ENCODE measurements at places on chromosomes 12 and 14.
A peak's percentile ranks its signal among the peaks of the same experiment; 100 is the strongest.

GRCh38 chr14:52067873-52068614, 815 bp downstream of the NID2 start:
- no peak for DNase-seq

- DNase-seq, result no peak
These were observed 358.6 kb downstream of the DUSP6 start for GRCh38 chr12:88993651-88994050.

DNA sequence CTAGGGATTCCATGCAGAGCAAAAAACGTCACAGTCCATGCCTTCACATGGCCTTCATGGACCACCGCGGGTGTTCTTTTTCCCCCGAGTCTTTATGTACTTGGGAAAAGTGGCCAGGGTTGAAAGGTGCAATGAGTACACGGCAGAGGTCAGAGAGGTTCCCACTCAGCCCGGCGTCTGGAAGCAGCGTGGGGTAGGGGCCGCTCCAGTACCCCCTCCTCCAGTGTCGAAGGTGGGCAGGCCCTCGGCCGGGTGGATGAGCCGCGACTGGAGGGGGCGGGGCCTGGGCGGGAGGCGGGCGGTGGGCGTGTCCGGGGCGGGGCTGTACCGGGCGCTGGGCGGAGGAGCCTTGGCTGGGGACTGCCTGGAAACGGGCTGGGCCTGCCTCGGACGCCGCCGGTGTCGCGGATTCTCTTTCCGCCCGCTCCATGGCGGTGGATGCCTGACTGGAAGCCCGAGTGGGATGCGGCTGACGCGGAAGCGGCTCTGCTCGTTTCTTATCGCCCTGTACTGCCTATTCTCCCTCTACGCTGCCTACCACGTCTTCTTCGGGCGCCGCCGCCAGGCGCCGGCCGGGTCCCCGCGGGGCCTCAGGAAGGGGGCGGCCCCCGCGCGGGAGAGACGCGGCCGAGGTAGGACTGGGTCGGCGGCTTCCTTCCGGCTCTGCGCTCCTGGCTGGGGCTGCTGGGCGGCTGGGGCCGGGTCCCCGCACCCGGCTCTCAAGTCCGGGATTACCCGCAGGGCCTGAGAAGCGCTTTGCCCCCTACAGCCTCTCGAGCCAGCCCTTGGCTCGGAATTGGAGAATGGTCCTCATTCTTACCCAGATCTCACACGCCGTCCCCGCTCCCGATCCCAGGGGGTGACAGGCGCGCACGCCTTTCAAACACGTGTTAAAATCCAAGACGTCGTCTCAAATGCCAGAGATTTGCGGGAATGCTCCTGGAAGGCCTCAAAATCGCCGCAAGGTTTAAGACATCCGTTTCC, at the start of gene RXYLT1:
TSS of gene RXYLT1 (plus strand) at position 412 of the 984 bp plus-strand sequence. CDS start at position 464, 52 bp downstream.
- DNase-seq, result peak; percentile 58

GRCh38 chr14:61329478-61330051, 8.2 kb downstream of the PRKCH start:
- no peak for DNase-seq

DNA sequence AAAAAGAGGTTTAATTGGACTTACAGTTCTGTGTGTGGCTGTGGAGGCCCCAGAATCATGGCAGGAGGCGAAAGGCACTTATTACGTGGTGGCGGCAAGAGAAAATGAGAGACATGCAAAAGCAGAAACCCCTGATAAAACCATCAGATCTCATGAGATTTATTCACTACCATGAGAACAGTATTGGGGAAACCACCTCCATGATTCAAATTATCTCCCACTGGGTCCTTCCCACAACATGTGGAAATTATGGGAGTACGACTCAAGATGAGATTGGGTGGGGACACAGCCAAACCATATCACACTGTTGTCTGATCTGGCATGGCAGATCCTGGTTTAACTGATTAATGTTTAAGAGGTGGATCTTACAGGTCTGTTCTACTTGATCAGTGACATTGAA, 5.6 kb downstream of the DDX47 start:
- no peak for DNase-seq

DNA sequence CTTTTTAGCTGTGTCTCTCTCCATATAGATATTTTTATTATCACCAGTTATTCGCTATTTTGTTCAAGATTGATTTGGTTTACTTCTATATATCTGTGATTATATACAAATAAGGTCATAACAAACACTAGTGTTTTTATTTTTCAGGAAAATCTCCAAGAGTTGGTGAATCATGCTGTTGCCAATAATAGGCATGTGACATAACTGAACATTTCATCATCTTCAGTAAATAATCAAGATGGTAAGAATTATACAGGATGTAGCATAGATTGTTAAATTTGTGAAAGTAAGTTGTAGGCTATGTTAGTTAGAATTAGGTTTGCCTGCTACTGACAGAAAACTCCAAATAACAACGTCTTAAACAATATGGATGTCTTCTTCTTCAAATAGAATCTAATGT, 240.9 kb upstream of the PDE3A start:
- DNase-seq, result no peak

GRCh38 chr14:106372870-106373652, 846.7 kb downstream of the TMEM121 start:
- peak; percentile 59 for DNase-seq

DNA sequence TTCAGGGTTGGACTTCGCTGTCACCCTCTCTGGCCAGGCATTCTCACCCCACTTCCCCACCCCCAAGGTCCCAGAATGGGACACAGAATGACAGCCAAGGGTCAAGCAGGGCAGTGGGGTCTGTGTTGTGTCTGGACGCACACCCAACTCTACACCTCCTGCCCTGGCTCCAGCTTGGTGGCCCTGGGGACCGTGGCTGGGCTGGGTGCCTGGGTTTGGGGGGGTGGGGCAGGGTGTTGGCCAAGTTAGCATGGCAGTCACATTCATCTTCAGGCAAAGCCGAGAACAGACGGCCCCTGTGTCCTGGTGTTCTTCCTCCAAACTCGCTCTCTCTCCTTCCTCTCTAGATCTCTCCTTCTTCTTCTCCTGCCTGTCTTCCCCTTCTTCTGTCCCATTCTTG, 5.6 kb downstream of the LRP1 start:
- no peak for DNase-seq

DNA sequence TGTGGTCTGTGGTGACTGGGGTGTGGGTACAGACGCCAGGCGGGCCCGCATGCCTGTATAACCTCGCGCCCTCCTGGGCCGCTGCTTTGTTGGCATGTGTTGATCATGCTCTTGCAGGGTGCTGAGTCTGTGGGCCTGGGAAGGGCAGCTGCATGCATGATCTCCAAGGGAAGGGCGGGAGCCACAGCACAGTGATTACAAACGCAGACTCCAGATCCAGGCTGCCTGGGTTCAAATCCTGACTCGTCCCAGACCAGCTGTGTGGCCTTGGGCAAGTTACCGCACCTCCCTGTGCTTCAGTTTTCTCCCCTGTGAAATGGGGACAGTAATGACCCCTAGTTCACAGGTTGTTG, 24.0 kb downstream of the ADGRD1 start:
- no peak for DNase-seq

GRCh38 chr14:73771848-73772638, 57.9 kb upstream of the PNMA1 start:
- peak; percentile 35 for DNase-seq

DNA sequence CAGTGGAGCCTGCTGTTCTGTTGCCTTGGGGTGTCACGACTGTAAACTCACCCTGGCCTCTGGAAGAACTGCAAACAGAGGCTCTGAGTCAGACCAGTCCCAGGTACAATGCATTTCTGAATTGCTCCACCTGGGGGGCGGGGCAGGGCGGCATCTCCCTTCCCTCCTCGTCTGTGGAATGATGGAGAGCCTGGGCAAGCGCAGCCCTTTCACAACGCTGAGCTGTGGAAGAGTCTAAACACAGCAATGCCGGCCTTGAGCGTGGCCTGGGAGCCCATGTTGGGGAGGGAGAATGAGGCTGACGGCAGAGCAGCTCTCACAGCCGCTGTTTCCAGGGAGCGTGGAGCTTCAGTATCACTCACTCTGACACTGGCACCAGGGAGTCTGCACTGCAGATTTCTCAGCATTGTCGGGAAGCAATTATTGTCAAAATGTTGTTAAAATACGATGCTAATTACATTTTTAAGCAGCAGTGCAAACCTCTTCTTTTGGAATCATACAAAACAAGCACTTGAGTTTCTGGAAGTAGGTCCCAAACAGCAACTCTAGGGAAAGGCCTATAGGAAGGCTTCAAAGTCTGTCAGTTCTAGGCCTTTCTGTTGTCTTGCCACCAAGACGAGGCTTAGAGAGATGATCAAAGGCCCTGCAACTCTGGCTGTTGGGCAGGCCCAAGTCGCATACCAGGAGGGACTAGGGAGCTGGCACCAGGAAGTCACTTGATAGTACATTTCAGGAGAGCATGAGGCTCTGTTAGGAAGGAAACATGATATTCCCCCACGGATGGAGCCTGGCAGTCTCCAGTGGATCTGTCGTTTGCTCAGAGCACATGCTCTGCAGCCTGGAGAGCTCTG, 244.0 kb upstream of the FKBP4 start:
- DNase-seq, result no peak

- DNase-seq, result no peak
These were observed 79.2 kb downstream of the DAD1 start for GRCh38 chr14:22509751-22510300.

DNA sequence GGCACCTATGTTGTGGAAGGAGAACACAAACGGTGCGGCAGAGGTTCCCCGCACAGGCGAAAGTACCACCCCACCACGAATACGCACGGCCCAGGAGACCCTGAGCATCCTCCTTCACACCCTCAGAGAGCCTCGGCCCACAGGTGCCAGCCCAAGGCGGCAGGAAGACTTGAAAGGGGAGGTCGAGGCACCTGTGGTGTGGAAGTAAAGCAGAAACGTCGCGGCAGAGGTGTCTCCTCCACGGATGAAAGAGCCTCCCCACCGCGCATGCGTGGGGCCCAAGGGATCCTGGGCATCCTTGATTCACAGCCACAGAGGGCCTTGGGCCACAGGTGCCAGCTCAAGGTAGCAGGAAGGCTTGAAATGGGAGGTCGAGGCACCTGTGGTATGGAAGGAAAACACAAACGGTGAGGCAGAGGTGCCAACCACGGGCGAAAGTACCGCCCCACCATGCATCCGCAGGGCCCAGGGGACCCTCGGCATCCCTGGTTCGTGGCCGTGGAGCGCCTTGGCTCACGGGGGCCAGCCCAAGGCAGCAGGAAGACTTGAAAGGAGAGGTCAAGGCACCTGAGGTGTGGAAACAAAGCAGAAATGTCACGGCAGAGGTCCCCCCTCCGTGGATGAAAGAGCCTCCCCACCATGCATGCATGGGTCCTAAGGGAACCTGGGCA, 380.1 kb downstream of the ALG10 start:
- DNase-seq, result no peak

DNA sequence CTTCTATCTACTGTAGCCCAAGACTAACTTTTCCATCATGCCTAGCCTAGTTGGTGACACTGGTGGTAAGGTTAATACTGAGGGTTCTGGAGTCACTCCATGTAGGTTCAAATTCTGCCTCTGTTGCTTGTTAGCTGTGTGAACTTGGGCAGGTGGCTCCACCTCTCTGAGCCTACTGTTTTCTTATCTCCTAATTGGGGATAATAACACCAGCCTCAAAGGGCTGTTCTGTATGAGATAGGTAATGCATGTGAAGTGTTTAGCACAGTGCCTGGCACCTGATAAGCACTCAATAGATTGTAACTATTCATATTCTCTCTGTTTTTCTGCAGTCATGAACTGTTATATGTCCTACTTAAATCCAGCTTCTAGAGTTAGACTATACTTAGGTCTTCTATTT, 17.5 kb upstream of the SPPL3 start:
- DNase-seq, result no peak

GRCh38 chr14:106622200-106622745, 1095.9 kb downstream of the TMEM121 start:
- no peak for DNase-seq

DNA sequence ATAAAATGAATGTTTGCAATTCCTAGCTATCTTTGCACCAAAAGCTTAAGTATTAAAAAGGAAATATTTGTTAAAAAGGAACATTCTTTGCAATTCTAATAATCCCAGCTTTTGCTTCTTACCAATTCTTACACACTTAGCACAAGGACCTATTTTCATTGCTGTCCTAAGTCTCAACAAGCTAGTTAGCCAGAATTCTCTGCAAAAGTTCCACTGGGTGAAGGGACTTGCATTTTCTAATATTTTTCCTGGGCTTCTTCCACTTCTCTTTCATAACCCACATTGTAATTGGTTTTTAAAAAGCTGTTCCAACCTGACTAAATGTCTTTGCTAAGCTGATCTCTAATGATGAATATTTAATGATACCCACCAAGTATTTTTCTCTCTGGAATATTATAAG, 307.7 kb upstream of the DIO2 start:
- no peak for DNase-seq

- no peak for DNase-seq
These were observed 48.8 kb upstream of the PAPLN start for GRCh38 chr14:73188501-73188911.

- no peak for DNase-seq
These were observed 34.6 kb upstream of the TUBA1C start for GRCh38 chr12:49230176-49230804.

GRCh38 chr14:103788086-103788485, 59.3 kb downstream of the PPP1R13B start:
- no peak for DNase-seq

DNA sequence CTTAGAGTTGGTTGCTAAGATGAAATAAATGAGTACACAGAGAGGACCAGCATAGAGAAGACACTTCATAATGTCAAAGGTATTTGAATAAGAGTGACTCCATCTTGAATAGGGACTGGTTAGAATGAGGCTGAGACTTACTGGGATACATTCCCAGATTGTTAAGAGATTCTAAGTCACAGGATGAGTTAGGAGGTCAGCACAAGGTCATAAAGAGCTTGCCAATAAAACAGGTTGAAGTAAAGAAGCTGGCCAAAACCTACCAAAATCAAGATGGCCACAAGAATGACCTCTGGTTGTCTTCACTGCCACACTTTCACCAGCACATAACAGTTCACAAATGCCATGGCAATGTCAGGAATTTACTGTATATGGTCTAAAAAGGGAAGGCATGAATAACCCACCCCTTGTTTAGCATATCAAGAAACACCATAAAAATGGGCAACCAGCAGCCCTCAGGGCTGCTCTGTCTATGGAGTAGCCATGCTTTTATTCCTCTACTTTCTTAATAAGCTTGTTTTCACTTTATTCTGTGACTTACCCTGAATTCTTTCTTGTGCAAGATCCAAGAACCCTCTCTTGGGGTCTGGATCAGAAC, 8.3 kb upstream of the SERPINA1 start:
- DNase-seq, result no peak

GRCh38 chr14:97931273-97931672, 1134.1 kb downstream of the VRK1 start:
- DNase-seq, result no peak

- DNase-seq, result no peak
These were observed 213.3 kb upstream of the CLEC14A start for GRCh38 chr14:38469156-38469555.

- DNase-seq, result no peak
These were observed 756.5 kb upstream of the TBX3 start for GRCh38 chr12:115440438-115440837.

Measured in activated naive CD8-positive, alpha-beta T cell treated with anti-CD3 and anti-CD28 coated beads, Interleukin-2, amount 50 U/mL, for 16 hours (primary cell).